ENCODE measurements at places on chromosomes 2 and 18.

GRCh38 chr2:222305516-222306392 lies 7.0 kb upstream of the PAX3 start:
- DNase-seq = no peak

- no peak for DNase-seq
These were observed 34.4 kb downstream of the CABLES1 start for GRCh38 chr18:23169673-23170044.

DNA sequence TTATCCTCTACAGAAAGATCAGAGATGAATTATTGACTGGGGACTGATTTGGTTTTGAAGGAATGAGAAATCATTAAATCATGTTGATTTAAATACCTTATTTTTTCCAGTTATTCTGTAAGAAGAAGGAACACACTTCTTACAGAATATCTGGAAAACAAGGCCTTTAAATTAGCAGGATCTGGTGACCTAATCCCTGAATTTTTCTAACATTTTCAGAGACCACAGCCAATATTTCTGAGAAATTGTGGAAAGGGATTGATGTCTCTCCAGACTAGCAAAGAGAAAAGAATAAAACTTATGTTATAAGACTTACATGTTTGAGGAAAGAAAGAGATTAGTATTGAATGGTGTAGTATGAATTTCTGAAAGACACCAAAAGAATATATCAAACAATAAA lies 104.0 kb downstream of the KCNE4 start:
- DNase-seq = no peak

DNA sequence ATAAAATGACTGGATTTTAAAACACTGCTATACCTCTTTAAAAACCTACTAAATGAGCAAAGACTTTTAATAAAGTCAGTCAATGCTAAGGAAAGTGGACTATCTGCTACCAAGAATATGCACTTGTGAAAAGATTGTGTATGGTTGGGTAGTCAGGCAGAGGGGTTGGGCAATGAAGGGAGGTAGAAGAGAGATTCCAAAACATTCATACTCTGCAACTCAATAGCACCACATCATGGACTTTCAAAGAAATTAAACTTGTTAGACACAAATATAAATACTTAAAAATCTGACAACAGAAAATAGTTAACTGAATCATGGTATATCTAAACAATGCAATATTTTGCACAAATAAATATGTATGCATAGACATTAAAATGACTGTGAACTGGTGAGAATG lies 139.9 kb upstream of the MAPRE2 start:
- no peak for DNase-seq

DNA sequence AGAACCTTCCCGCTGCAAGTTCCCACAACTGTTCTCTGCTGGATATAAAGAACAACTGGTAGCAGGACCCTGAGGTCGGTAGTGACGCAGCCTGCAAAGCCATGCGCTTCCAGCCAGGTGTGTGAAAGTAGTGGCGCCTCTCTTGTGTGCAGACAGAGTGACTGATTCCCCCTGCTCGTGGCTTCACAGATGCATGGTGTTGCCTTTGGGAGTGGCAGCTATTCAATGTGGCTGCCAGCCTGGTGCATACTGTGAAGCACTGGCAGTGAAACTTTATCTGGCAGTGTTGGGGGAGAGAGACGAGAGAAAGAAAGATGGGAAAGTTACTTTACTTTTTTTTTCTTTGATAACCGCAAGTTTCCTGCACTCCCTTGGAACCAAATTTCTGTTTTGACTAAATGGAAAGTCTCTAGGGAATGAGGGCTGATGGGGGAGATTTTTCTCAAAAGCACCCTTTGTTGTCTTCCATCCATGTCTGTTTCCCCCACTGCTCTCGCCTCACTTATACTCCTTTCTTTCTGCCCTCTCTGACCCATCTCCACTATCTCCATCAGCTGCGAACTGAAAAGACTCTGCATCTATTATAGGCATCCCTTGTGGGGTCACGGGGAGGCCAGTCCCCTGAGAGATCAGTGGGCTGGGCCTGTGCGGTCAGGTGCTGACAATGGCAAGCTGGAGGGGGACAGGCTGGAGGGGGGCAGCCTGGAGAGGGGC lies 90.0 kb upstream of the TNP1 start:
- no peak for DNase-seq

- no peak for DNase-seq
These were observed 70.7 kb downstream of the EMX1 start for GRCh38 chr2:72988041-72988440.

DNA sequence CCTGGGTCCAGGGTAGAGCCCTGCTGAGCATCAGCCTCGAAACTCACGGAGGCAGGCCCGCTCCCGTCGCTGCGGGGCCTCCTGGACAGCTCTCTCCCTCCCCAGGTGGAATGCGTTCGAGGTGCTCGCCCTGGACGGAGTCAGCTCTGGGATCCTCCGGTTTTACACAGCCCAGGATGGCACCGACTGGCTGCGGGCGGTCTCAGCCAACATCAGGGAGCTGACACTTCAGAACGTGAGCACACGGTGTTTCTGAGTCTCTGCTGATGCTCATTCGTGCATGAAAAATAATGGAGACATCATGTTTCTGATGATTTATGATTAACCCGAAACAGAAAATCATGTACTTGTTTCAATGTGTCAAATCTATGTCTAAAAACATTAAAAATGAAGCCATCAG lies 175.5 kb upstream of the TPO start:
- DNase-seq = no peak

DNA sequence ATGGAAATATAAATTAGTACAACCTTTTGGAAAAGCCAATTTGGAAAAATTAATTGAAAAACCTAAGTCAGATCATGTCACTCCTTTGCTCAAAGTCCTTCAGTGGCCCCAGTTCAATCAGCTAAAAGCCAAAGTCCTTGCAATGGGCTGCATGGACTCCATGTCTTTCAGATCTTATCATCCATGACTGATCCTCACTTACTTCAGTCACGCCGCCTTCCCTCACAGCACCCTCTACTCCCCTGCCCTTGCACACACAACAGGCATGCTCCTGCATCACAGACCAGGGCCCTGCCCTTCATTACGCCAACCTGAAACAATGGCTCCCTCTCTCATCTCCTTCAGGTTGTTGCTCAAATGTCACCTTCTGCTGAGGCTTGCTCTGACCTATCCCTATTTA lies 15.6 kb downstream of the KANSL3 start:
- no peak for DNase-seq

Measured in body of pancreas (tissue), 4 donors.